ENCODE measurements at places on chromosomes 3 and 15.

DNA sequence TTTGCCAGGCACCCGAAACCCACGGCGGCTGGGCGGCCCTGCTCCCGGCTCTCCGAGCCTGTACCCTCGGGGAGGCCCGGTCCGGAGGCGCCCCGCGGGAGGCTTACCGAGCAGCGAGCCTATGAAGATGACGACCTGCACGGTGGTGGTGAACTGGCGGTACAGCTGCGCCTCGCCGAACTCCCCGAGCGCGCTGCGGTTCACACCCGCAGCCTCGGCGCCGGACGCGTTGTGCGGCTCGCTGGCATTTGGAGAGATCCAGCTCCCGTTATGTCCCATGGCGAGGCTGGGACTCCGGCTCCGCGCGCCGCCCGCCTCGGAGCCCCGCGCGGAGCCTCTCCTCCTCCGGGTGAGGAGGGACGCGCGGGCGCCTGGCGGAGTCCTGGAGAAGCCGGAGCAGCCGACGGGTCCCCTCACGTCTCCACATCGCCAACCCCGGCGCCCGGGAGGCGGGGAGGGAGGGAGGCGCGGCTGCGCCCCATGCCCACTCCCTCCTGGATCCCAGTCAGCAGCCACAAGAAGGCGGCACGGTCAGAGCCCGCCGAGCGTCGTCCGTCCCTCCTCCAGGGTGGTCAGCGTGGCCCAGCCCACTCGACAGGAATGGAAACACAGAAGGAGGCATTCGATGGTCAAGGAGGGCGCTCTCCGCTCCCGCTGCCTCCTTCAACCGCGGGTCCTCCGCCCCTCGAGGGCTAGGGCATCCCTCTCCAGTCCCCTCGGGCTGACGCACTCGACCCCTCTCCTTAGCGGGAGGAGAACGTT lies at the start of gene GPR176:
Gene GPR176 (minus strand): TSS at position 519 of the 762 bp plus-strand sequence. CDS start 240 bp downstream, at position 279.
- DNase-seq, result peak; percentile 91

GRCh38 chr3:122000936-122001605 lies 21.0 kb downstream of the ILDR1 start:
- peak; percentile 30 for DNase-seq

- no peak for DNase-seq
Measured at GRCh38 chr3:12896063-12896985, 55.0 kb upstream of the RPL32 start.

GRCh38 chr3:113129168-113129567 lies 82.2 kb upstream of the BOC start:
- no peak for DNase-seq

DNA sequence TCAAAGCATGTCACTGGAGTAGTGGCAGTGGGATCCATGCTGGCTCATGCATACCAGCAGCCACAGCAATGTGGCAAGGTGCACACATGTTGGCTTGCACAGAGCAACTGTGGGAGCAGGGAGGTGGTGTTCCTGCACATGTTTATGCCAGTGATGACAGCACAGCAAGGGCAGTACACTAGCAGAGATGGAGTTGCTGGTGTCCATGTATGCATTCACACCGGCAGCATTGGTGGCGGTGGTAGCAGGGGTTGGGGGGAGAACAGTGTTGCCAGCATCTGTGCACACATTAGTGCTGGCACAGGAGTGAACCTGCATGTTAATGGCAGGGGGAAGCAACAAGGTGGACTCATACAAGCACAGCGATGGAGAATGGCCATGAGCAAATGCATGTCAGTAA lies 202.0 kb upstream of the KCNMB2 start:
- no peak for DNase-seq

DNA sequence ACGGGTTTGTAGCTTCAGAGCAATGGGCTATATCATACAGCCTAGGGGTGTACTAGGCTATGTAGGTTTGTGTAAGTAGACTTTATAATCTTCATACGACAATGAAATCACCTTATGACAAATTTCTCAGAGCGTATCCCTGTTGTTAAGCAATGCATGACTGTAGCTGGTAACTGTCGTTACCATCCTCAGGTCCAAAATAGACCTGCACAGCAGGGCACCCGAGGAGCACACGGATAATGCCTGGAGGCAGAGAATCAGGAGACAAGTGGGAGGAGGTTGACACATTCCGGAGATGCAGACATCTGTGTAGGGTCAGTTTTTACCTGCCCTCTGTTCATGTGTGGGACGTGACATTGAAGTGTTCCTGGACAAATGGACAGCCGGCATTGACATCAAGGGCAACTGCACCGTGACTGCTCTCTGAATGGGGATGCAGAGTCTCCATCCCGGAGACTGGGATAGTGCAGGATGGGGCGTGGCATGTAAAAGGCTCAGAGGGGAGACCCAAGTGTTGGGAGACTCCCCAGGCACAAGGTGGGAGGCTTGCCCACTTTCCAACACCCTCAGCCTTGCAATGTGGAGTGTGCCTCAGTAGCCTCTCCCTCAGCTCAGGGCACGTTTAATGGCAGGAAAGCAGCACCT lies 45.9 kb upstream of the PGPEP1L start:
- DNase-seq, result no peak

Data from ELR (cell line).